ENCODE measurements at places on chromosomes 6 and 20.

DNA sequence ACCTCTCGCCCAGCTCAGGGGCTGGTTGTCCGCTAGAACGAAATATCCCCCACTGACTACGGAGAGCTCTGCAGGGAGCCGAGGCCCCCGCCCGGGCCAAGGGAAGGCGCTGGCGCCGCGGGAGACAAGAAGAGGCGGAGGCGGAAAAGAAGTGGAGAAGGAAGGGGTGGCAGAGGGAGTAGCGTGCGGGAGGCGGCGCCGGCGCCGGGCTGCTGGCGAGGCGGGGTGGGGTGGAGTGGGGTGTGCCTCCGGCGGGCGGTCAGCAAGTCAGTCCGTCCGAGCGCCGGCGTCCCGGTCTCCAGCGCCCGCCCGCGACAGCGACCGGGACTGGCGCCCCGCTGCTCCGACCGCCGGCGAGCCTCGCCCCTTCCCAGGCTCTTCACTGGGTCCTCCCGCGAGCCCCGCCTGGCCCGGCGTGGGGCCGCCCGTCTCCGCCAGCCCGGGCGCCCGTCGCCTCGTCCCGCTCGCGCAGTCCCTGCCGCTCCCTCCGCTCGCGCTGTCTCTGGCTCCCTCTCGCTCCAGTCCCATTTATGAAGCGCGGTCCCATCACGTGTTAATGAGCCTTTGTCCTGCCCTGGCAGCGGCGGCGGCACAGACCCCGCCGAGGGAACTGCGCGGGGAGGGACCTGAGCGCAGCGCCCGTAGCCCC is at the start of gene CNR1:
Gene CNR1 (minus strand): TSS at position 504 of the 649 bp plus-strand sequence. CDS start 21,073 bp downstream, outside the sequence.
- DNase-seq: no peak

DNA sequence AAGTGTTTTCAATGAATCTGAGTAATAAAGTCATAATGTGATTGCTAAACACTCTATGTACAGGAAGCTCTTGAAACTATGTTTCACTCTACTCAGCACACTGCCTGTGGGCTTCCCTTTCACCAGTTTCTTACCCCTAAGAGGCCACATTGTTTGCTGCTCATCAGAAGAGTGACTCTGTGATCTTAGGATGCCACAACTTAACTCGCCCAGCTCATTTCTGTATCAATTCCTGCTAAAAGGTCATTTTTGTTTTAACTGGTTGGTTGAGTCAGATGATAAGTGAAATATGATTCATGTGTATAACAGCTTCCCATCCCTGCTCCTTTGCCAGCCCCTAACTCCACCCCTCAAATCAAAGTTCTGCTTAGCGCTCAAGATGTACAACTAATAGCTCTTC is 9.8 kb upstream of the NDUFAF4 start:
- DNase-seq: no peak

- no peak for DNase-seq
These were observed 26.0 kb downstream of the PTPRA start for GRCh38 chr20:2899243-2899642.

- no peak for DNase-seq
These were observed 21.1 kb downstream of the SESN1 start for GRCh38 chr6:109073344-109074132.

GRCh38 chr6:41271901-41272395 is 14.5 kb downstream of the TREM1 start:
- no peak for DNase-seq

DNA sequence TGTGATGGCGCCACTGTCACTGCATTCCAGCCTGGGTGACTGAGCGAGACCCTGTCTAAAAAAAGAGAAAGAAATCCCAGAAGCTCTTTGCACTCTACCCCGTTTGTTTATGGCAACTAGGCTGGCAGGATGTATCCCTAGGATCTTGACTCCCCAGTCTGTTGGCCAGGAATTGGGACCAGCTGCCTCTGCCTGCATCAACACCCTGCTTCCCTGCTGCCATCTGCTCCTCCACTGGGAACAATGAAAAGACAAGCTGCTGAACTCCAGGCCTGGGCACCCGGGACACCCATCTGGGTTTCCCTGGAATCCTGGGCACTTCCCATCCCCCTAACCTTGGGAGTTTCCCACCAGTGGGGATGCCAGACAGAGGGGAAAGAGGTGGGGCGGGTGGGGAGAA is 64.9 kb downstream of the CPNE5 start:
- no peak for DNase-seq

- no peak for DNase-seq
These were observed 438.9 kb downstream of the GRIK2 start for GRCh38 chr6:101832371-101832770.

DNA sequence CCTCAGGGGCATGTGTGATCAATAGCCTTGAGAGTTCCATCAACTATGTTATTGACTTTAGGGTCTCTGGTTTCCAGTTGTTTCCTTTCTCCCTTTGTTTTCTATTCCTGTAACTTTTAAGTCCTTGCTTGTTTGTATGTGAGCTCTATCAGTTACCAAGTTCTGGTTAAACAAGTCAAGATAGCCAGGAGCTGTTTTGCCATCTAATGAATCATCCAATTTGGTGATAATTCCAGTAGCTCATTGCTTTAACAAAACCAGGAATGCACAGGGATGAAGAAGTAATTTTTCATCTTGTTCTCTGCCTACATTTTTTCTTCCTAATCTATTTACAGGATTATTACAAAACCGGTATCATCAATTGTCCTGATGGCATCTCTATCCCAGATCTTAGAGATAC is 36.5 kb downstream of the KCTD20 start:
- no peak for DNase-seq

GRCh38 chr6:51029561-51029960 is 210.9 kb downstream of the TFAP2B start:
- DNase-seq: no peak

DNA sequence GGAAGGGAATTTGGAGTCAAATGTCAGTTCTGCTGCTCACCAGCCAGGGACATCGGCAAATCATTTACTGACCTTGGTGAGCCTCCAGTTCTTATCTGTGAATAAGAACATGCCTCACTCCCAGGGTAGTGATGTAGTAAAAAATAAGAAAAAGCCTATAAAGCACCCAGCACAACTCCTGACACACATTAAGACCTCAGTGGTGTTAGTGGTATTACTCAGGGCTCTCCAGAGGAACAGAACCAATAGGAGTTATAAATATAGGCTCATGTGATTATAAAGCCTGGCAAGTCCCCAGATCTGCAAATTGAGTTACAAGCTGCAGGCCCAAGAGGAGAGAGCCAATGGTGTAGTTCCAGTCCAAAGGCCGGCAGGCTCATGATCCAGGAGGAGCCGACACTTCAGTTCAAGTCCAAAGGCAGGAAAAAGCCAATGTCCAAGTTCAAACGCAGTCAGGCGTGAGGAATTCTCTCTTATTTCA is 71.3 kb upstream of the EYA2 start:
- DNase-seq: no peak

GRCh38 chr6:21264288-21265033 is 329.1 kb upstream of the SOX4 start:
- DNase-seq: no peak

DNA sequence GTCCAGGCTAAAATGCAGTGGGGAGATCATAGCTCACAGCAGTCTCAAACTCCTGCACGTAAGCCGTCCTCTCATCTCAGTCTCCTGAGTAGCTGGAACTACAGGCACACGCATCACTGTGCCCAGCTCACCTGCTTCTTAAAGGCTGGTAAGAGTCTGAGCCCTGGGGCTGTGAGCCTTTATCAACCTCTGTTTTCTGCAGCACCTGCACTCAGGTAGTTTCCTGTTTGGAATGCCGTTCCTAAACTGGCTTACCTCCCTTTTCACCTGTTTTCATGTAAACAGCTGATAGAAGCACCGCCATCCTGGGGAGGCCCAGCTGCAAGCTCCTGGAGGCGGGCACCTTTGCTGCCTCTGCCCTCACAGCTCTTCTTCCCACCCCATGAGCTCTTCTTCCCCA is 45.4 kb downstream of the SLC24A3 start:
- DNase-seq: no peak

- no peak for DNase-seq
These were observed 12.8 kb downstream of the RBCK1 start for GRCh38 chr20:420721-421574.

DNA sequence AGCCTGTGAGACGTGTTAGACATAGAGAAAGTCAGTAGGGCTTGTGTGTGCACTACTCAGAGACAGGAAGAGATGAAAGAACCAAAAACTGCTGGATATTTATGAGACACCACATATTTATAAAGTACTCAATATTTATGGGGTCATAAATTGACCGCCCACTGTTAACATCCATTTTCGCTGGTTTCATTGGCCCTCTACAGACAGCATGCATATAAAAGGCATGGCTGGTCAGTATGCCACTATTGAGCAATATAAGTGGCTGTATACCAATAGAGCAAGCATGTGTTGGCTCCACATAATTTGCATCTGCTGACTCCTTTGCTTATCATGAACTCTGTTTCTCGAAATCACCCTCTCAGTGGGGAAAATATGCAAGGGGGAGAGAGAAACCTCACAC is 110.3 kb upstream of the BTN3A2 start:
- DNase-seq: no peak

- DNase-seq: no peak
These were observed 365.8 kb upstream of the HSF2 start for GRCh38 chr6:122033564-122034181.

DNA sequence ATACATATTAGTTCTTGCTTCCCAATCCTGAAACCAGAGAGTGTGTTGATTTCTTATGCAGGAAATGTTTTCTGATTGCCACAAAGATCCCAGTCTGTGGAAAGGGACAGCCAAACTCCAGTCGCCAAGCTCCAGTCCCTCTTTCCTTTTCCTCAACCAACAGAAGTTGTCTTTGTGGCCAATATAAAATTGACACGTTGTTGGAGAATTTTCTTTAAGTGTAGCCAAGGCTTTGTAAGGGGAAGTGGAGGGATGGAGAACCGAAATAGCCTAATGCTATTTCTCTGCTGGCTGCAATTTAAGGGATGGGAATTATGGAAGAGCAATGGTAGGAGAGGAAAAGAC is 5.4 kb downstream of the ADGRB3 start:
- no peak for DNase-seq

GRCh38 chr20:7996898-7997297 is 22.7 kb downstream of the TMX4 start:
- no peak for DNase-seq

- DNase-seq: no peak
These were observed 242.3 kb upstream of the PMEPA1 start for GRCh38 chr20:57952136-57952535.

DNA sequence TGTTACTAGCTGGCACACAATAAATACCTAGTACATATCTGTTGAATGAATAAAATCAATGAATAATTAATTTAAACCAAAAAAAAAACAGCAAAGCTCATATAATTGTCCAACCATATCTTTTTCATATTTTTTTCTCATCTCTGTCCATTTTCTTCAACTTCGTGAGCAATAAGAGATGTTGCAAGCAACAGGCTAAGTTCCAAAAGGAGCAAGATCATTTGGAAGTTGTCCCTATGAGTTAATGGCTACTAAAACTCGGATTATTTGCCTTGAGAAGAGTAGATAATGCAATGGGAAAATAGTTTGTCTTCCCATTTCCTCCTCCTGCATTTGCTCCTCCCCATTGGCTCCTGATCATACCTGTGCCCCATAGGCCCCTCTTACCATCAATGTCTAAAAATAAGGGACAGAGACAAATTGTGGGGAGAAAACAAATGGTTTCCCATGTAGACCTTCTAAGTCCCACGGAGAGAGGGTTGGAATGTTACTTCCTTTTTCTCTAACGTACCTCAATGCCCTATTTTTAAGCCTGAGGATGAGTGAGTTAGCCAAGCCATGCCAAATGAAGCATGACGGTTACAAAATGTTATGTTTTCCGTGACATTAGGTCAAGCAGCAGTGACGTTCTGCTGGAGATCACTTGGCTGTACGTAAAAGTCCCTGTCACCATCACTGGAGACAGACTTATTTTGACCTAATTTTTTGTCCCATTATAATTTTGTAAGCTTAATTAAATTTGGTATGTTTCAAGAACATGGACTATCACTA is 217.3 kb upstream of the PREP start:
- DNase-seq: no peak

DNA sequence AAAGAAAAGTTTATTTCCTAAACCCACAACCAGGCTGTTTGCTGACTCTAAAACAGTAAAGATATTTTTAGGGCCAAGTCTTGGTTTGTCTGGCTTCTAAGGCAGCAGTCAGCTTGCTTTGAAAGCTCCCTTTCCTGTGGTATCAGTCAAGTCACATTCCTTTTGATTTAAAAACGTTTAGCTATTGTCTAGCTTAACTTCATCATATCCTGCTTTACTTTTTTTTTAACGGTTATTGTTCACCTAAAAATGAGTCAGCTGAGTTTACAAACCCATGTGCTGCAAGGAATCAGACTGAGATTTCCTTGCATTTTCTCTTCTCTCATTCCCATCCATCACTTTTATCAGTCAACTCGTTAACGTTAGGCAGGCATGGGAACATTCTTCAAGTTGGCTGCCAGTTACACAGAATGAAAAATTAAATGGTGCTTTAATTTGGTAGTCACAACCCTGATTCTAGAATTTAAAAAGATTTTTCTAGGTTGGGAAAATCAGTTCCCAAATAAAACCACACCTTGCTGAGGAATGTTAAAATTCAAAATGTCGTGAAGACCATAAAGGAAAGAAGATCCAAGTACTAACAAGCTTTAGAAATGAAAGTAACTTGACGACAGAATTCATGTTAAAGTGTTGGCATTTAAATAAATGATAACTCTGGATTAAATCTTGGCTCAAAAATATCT is 45.9 kb downstream of the ELOVL5 start:
- no peak for DNase-seq

- DNase-seq: no peak
These were observed 155.9 kb downstream of the JARID2 start for GRCh38 chr6:15401769-15402250.

DNA sequence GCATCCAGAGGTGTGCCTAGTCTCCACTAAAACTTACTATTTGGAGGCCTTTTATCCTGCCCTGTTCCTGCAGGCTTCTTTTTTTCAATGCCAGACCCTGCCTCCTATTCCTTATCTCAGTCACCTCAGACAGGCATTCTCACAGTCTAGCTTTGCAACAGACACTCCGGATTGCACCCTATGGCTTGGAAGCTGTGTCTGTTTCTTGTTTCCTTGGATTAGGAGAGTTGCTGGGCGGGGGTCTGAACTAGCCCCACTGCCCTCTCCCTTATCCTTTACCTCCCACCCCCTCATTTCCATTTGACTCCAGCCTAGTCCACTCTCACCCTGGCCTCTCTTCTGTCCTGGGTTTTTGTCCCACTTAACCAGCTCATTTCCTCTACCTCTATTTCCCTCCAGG is 228.1 kb upstream of the CITED2 start:
- DNase-seq: no peak

- no peak for DNase-seq
These were observed 7.3 kb upstream of the SIRPG start for GRCh38 chr20:1664911-1665310.

GRCh38 chr6:53723331-53723730 is 57.8 kb upstream of the KLHL31 start:
- no peak for DNase-seq

- no peak for DNase-seq
These were observed 1.7 kb downstream of the CAP2 start for GRCh38 chr6:17395112-17395511.

GRCh38 chr6:168025831-168026710 is 28.6 kb downstream of the KIF25 start:
- DNase-seq: no peak

Measured in stimulated activated CD8-positive, alpha-beta memory T cell treated with anti-CD3 and anti-CD28 coated beads, Interleukin-2, amount 100 ng/mL, for 1 hour (primary cell).